Stimulated activated CD4-positive, alpha-beta T cell treated with anti-CD3 and anti-CD28 coated beads, Interleukin-1b, Interleukin-23, amount 100 ng/mL, for 4 hours (primary cell): ENCODE measurements at places on chromosomes 2 and 18.

- DNase-seq = no peak
These were observed 283.3 kb upstream of the THUMPD2 start for GRCh38 chr2:40062381-40062780.

- no peak for DNase-seq
These were observed 69.0 kb downstream of the BABAM2 start for GRCh38 chr2:27959496-27959895.

DNA sequence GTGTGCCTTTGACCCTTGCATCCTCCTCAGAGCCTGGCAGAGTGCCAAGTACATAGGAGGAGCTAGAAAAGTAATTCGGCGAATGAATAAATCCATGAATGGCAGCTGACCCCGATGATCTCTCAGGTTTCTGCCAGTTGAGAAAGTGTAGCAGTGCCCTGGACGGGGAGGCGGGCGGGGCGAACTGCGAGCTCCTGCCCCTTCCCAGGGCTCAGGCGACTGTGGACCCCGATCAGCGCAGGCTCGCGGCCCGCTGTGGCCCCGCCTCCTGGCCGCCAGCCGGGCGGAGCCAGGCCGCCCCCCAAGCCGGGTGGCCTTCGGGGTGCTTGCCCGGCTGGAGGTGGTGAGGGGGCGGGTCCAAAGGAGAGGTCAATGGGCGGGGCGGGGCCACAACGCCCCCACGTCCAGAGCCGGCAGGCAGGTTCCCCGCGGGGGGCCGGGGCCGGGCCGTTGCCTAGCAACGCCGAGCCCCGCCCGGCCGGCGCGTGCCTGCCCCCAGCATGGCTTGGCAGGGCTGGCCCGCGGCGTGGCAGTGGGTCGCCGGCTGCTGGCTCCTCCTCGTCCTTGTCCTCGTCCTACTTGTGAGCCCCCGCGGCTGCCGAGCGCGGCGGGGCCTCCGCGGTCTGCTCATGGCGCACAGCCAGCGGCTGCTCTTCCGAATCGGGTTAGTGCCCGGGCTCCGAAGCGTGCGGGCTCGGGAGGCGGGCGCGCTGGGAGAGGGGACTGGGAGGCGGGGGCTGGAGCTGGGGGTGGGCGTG, 30.6 kb upstream of the TMBIM1 start:
- peak; percentile 8 for DNase-seq

- no peak for DNase-seq
These were observed 850.4 kb upstream of the FSHR start for GRCh38 chr2:50004667-50005066.

DNA sequence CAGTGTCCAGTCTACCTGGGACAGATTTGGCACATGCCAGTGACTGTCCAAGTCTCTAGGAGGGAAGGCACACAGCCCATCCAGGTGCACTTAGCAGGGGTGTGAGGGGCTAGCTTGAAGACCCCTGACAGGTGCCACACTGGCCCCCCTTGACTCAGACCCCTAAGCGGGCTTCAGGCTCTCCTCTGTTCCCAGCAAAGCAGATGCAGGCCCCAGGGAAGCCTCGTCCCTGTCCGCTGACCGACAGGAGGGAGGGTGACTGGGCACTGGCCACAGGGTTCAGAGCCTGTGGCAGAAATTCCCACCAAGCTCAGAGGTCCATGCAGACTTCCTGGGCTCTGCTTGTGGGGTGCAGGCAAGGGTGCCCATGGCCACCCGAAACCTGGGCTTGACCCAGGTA, 239.8 kb upstream of the MYT1L start:
- DNase-seq = no peak

- no peak for DNase-seq
These were observed 50.6 kb downstream of the TTC32 start for GRCh38 chr2:19851116-19851695.

DNA sequence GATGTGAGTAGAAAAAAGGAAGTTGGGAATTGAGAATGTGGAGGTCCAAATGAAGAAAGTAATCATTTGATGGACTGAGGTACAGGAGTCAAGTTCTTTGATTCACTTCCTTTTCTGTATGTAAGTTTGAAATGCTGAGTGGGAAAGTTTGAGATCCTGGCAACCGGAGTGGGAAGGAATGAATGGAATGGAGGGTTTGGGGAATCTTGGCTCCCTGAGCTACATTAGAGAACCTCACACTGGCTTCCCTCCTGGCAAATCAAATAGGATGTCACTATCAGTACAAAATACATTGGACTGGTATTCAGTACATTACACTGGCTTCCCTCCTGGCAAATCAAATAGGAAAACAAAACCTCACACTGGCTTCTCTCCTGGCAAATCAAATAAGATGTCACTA, 9.8 kb upstream of the RNF138 start:
- DNase-seq = no peak

- no peak for DNase-seq
These were observed 79.2 kb downstream of the THSD7B start for GRCh38 chr2:136844546-136844945.

DNA sequence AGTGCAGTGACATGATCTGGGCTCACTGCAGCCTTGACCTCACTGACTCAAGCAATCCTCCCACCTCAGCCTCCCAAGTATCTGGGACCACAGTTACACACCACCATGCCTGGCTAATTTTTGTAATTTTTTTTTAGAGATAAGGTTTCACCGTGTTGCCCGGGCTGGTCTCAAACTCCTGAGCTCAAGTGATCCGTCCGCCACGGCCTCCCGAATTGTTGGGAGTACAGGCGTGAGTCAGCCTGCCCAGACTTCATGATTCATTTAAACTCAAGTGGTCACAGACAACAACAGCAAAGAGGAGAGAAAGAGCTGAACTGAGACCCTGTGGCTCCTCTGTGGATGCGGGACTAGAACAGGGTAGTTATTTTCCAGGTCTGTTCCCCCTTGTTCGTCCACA, 83.0 kb downstream of the TSHZ1 start:
- no peak for DNase-seq

DNA sequence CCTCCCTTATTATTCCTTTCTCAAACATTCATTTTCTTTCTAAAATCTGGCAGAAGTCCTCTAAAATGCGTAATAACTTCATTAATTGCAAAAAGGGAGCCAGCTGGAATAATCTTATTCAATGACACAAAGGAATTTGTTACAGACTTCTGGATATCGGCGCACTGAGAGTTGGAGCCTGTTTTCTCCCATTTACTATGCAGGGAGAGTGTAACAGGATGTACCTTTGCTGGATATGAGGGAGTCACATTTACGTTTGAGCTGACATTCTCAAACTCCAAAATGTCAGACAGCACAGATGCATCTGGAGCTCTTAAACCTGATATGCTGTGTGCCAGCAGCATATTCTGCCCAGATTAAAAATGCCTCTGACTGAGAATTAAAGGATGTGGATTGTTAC, 275.3 kb downstream of the TMX3 start:
- no peak for DNase-seq

GRCh38 chr18:8831531-8831930, 126.2 kb downstream of the MTCL1 start:
- no peak for DNase-seq

- no peak for DNase-seq
These were observed 784.9 kb downstream of the EPHA4 start for GRCh38 chr2:220787251-220787650.

GRCh38 chr2:12718015-12718671, 1.4 kb downstream of the TRIB2 start:
- DNase-seq = peak; percentile 23

GRCh38 chr2:151978709-151979108, 120.1 kb downstream of the CACNB4 start:
- DNase-seq = no peak

GRCh38 chr18:46281185-46282176, 177.3 kb downstream of the HAUS1 start:
- DNase-seq = peak; percentile 34

DNA sequence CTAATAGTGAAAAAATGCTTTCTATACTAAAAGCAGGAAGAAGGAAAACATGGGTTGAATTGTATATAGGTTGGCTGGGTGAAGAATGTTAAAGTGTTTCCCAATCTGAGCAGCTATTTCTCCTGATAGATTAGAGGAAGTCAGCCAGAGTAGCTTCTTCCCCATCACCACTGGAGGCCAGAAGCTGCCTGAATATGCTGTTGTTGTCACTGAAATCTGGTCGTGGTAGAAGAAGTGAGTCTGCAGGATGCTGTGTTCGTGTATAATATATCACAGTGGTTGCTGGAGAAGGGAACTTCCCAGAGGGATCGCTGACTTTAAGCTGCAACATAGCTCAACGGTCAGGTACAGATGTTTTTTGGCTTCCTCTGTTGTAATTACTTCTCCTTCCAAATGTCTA, 247.5 kb upstream of the LRATD1 start:
- DNase-seq = no peak

- DNase-seq = no peak
These were observed 36.5 kb downstream of the ANO7 start for GRCh38 chr2:241224851-241225438.

DNA sequence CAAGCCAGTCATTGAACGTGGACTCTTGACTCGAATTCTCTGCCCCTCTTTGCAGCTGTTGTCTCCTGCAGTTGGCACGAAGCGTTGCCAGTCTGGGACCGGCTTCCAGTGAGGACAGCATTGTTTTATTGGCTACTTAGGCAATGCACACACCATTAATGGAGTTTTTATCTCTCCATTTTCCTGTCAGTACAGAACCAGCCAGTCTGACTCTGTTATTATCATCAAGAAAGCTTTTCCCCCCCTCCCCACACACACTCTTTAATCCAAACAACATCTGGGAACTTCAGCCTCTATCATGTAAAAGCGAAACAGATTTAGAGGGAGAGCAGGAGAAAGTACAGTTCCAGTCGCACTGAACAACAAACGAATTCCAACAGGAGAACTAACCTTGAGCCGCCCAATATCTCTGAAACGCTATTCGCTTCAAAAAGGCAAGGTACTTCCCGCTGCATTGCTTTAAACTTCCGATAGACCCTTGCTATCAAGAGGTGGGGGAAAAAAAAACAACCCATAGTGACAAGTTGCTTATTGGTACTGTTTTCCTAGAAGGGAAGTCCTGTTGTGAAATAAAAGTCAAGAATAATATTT, 38.2 kb downstream of the ACVR1 start:
- no peak for DNase-seq

DNA sequence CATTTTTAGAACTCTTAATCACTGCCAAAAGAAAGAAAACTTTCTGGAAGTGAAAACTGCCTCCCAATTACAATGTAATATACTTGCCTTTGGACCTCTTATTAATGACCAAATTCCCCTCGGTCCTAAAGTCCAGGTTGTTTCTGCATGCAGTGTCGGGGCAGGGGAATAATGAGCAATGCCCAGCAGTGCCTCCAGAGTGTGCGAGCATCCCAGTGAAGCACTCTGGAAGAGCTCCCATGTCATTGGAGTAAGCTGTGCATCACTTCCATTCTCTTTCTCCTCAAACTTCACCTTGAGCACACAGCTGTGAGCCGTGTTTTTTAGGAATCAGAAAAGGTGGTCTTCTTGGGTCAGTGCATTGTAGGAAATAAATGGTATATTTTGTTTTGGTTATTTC, 107.1 kb downstream of the SH3RF3 start:
- DNase-seq = no peak

- DNase-seq = no peak
These were observed 136.0 kb upstream of the FAM98A start for GRCh38 chr2:33735096-33735495.

DNA sequence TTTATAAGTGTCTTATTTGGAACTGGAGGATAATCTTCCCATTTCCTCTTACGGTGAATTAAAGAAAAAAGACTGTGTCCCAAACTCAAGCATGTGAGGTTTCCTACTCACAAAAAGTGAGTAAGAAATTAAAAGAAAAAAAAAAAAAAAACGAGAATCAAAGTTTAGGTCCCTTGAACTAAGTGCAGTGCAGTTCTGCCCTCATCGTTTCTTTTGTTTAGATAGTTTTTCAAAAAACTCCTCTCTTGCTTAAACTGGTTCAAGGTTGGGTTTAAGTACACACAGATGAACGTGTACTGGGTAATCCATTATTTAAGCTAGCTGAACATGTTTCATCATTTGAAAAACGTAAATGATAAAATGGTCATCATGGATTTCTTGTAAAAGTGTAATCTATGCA, 235.9 kb upstream of the KCNJ3 start:
- no peak for DNase-seq

DNA sequence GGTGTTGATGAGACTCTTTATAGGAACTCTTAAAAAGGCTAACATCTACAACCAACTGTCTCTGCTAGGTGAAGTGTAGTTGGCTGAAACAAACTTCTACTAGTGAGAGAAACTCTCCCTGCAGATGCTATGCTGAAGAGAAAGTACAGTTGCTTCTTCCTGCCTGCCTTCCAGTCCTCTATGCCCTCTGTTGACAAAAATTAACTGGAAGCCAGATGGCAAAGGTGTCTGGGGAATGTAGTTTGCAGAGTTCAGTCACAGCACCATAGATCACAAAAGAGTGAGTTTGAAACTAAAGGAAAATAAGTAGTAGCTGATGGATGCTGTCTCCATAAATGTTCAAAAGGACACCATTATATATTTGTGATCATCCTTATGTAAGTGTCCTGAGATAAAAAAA, 958.8 kb upstream of the NRXN1 start:
- no peak for DNase-seq

- DNase-seq = no peak
These were observed 342.1 kb downstream of the SLC4A3 start for GRCh38 chr2:219969508-219969907.

DNA sequence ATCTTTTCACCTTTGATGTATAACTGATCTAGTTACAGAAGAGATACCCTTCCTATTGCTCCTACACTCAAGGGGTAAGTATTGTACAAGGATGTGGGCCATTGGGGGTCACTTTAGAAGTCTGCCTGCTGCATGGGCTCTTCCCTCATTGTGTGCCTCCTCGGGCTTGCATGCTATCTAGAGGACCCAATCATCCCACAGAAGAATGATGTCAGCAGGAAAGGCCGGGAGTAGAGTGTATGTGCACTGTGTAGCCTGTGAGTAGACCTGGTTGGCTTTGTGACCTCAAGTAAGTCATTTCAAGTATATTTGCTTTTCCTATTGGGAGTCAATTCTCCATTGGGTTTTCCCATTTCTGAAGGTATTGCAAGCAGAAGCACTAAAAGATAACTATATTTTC, 129.5 kb upstream of the TRIB2 start:
- no peak for DNase-seq

GRCh38 chr2:191148791-191149190, 2.0 kb downstream of the STAT4 start:
- DNase-seq = no peak

GRCh38 chr2:228866781-228867180, 404.3 kb downstream of the PID1 start:
- DNase-seq = no peak

DNA sequence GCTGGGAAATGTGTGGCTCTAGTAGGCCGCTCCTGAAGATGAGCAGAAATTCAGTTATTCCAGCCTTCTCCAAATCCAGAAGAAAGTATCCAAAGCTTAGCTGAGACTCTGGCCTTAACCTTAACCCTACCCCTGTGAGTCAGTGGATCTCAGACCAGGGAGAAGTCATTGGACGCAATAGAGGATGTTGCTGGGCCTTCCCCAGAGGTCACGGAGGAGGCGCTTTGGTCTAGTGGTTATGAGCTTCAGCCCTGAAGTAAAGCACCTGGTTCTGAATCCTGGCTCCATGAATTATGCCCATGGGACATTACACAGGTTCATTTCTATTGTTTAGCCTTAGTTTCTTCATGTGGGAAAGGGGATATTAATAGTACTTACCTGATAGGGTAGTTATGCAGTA, 24.0 kb downstream of the PKDCC start:
- DNase-seq = no peak

- DNase-seq = no peak
These were observed 24.5 kb downstream of the TIMM21 start for GRCh38 chr18:74172697-74173433.

- DNase-seq = no peak
These were observed 481.0 kb downstream of the TNS1 start for GRCh38 chr2:217521820-217522219.
